ENCODE measurements at places on chromosomes 7 and 10.

- no peak for DNase-seq
These were observed 13.5 kb downstream of the GCC1 start for GRCh38 chr7:127571741-127572505.

DNA sequence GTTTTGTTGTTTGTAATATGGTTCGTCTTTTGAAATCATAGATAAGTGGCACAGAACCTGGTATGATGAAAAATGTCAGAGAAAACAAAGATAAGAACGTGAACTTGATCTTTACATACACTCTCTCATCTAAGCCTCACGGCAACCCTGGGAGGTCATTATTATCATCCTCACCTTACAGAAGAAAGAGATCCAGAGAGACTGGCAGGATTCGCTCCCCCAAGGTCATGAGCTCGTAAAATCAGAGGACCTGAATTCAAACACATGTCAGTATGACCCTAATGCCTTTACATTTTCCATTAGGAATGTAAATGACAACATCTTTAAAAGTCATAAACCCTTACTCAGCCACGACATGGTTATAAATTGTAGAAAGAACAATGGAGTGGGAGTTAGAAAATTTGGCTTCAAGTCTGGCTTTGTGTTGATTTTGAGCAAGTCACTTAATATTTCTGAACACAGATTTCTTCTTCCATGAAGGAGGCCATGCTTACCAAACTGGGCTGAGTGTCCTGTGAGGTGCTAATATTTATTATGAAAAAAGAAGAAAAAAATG, 35.9 kb downstream of the HIPK2 start:
- no peak for DNase-seq

DNA sequence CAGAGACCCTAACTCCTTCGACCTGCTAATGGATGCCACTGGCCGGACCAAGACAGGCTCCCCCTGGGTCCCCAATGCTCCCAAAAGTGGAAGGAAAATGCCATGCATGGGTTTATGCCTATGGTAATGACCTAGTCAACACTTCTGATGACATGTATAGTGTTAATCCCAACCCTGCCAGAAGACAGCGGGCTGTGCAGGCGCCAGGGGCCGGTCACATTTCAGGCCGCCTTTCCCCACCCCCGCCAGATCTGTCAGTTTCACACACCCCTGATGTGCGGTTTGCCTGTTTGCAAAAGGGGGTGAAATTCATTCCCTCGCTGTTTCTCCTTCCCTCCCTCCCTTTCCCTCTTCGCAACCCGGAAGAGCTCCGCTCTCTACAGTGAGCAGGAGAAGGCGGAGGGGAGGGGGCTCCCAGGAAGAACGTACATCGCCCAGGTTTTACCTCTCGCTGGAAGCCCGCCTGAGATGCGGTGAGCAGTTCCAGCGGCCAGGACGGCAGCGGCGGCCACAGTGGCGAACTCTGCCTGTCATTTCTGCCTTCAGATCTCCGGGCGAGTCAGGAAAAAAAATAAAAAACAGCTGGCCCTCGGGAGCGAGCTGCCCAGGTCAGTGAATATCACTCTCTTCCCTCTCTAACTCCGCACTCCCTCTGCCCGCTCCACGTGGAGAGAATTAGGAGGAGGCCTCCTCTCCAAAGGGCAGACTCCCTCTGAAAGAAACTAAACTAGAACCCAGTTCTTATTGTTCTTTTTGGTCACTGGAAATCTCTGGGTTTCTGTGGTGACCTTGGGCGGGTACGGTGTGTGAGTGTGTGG, 9.4 kb upstream of the GATA3 start:
- no peak for DNase-seq

- no peak for DNase-seq
These were observed 713 bp upstream of the HOGA1 start for GRCh38 chr10:97583476-97583875.

GRCh38 chr10:129971381-129972144, 7.5 kb upstream of the EBF3 start:
- no peak for DNase-seq

DNA sequence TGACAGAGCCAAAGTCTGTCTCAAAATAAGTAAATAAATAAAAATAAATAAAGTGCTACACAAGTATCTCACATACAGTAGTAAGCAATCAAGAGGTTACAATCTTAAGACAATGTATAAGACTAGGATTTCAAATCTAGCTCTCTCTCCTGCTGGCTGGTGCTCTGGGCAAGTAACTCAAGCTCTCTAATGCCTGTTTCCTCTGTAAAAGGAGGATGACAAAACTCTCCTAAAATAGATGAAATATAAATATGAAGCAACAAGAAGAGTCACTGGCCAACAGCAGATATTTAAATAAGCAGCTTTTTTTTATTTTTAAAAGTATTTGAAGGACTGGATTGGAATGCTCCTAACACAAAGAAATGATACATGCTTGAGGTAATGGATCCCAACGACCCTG, 7.2 kb downstream of the SFMBT2 start:
- DNase-seq = no peak

All from brain microvascular endothelial cell (primary cell).